NCI-H1417 (cell line): ENCODE measurements at places on chromosomes 6 and 20.

DNA sequence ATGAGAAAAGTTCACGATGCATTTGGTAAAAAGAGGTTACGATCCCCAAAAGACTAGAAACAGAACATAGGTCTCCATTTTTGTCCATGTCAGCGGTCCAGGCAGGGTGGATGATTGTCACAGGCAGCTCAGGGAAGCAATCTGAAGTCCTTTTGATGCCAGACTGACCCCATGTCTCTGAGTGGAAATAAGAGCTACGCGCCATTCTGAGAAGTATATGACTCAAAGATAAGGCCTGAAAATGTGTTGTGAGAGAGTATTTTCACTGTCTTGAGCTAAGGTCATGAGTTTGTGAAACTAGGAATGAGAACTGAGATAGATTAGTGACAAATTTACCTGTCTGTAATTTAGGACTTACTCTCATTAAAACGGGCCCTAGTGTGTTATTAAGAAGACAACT is 69.5 kb downstream of the LYRM4 start:
- DNase-seq: no peak

DNA sequence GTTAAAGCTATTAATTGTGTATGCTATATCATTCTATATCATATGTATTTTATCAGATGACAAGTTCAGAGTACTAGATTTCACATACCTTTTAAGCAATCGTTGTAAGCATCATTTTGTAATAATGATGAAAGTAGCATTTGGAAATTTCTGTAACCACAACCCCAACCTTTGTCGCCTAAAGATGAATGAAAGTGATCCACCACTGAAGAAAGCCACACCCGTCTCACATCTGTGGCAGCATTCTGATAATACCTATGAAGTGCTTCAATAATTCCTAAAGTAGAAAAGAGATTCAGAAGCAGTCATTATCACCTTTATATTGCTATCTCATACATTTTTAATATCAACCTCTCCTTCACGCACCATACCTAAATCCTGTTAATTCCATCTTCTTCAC is 16.6 kb downstream of the ZUP1 start:
- DNase-seq: no peak

DNA sequence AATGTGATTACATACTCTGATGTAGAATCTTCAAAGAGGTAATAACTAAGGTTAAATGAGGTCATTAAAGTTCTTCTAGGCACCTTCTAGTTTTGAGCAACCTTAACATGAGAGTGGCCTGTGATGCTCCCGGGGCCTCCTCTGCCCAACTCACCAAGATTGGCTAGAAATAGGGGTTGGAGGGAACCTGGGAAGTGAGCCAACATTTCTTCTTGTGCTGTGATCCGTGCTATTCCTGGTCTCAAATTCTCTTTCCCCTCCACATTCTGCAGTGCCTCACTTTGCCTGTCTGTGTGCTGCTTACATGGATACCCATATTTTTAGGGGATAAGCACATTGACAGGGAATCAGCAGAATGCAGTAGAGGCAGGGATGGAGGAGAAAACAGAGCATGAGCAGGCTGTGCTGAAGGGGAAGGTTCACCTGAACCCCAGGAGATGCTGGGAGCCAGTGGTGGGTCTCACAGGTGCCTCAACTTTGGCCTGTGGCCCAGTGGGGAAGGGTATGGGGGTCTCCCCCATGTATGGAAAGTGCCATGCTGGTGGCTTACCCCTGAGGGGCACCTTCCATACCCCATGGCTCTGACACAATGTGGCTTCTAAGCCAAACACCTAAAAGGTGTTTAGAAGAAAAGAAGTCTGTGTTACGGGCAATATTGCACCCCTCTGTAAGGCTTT is 164.7 kb upstream of the CHD6 start:
- DNase-seq: no peak

DNA sequence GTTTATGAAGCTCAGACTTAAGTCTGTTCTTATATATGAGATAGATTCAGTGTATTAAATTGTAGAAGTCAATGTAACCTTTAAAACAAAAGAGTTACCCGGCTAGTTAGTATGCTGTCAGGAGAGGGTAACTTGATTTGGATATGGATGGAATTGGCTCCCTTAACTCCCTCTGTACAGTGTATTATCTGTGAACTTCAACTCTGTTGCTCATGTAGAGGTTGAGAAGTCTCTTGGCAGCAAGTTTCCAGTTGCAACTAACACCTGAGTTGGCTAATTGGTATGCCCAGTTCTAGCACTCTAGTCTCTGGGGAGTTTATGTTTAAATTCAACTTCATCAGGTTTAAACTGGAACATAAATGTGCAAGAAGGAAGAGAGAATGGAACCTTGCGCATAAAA is 111.0 kb downstream of the NCOA3 start:
- no peak for DNase-seq

- DNase-seq: no peak
Observed at GRCh38 chr20:56998438-56998837, 268.0 kb downstream of the BMP7 start.

DNA sequence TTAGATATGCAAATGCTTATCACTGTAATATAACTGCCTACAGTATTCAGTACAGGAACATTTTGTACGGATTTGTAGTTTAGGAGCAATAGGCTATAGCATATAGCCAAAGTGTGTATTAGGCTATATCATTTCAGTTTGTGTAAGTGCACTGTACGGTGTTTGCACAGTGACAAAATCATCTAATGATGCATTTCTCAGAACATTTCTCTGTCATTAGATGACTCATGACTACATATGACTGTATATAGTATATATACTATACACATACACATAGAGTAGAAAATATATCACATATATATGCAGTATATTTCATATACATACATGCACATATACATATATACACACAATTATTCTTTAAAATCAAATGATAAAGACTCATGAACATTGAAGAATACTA is 158.4 kb downstream of the PTCHD4 start:
- DNase-seq: no peak

- no peak for DNase-seq
Observed at GRCh38 chr6:25804804-25805203, 27.0 kb downstream of the SLC17A1 start.

DNA sequence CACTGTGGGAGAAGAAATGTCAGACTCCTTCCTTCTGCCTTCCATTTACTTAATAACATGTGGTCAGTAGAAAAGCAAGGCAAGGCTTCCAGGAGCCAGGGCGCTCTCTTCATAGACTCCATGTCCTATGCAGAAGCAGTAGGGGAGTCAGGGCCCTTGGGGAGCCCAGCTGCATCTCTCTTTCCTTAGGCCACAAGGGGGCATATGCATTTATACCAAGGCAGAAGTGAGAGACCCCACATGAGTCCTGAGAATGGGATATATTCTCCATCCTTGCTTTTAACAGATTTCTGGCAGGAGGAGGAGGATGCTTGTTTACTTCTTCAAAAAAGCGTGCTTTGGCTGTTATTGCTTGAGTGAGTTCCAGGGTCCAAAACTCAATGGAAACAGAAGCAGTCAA is 198.5 kb downstream of the HIVEP2 start:
- no peak for DNase-seq

- DNase-seq: no peak
Observed at GRCh38 chr6:33412140-33413009, 1.6 kb downstream of the PHF1 start.

GRCh38 chr6:322259-322930 is 30.1 kb downstream of the DUSP22 start:
- DNase-seq: no peak

DNA sequence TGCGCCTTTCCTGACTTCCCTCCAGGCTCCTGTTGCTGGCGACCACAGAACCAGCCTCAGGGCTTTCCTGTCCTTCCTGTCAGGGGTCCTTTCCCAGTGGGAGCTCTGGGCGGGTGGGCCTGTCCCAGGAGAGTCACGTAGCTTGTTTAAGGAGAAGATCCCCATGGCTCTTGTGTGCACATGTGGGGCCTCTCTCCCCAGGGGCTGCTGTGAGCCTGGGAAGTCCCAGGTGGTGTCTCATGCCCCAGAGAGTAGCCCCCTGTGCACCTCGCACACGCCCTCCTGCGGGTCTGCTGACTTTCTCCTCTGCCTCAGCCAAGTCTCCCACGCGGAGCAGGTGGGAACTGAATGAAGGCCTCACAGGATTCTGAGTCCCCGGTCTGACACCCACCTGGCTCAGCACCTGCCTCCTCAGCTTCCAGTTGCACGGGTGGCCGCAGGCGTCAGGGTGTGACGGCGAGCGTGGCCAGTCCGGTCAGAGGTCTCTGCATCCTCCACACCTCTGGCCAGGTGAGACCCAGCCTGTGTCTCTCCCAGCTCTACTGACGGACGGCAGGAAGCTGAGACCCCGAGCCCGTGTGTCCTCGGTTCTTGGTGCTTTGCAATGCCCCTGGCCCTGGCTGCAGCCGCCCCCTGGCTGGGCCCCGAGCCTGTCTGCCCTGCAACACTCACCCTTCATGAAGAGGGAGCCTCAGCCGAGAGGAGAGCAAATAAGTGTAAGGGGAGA is 5.6 kb upstream of the NKAIN4 start:
- no peak for DNase-seq

GRCh38 chr6:11772109-11772825 is 6.3 kb downstream of the ADTRP start:
- no peak for DNase-seq

DNA sequence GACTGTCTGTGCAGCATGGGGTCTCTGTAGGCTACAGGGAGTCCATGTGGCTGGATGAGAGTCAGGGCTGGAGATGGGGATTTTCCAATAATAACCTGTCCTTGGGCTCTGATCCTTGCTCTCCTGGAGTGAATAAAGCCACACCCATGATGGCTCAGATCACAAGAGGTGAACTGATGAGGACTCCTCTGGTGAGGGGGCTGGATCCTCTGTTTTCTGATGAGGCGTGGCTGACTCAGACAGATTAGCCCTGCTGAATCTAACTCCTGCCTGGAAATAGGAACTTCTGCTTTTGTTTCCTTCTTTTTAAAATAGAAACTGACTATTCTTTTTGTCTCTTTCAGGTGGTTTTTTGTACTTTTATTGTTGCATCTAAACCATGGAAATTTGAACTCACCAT is 27.0 kb downstream of the CST9L start:
- no peak for DNase-seq

DNA sequence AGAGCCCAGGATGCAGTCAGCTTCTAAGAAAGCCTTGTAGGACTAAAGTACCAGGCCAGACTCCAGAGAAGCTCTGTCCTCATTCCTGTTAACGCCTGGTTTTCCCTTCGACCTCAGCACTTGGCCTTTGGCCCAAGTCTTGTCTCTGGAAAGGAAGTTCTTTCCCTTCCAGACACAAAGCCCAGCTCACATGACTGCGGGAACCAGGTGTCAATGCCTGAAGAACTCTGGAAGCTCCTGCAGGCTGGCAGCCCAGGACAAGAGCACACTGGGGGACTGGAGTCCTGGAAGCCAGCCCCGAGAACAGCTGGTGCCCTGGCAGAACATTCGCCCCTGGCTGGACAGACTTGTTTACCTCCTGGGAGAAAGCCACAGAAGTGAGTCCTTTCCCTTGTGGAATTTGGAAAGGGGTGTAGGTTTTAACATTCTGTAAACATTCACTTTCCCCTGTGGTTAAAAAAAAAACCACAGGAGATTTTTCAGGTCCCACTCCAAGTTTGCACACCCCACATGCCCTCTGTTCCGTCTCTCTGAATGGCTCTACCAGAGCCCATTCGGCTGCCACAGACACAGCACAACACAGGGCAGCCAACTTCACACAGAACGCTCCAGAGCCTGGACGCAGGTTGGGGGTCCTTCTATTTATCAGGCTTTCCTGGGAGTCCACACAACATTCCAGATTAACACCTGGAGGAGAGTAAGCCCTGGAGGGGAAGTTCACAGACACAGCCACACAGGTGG is 18.1 kb downstream of the ACSS1 start:
- no peak for DNase-seq

DNA sequence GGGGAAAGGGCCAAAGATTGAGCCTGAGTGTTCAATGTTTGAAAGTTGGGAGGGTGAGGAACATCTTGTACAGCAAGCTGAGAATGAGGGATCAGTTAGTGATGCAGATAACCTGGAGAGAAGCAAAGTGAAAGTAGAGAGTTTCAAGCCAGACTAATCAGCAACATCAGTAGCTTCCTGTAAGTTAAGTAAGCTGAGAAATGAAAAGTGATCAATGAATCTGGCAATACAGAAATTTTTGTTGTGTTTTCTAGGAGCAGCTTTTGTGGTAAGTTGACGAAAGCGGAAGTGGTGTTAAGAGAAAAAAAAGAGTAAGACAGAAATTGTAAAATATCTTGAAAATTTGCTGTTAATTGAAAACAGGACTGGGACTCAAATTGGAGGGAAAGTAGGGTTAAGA is 855.5 kb upstream of the MAP3K7 start:
- no peak for DNase-seq

DNA sequence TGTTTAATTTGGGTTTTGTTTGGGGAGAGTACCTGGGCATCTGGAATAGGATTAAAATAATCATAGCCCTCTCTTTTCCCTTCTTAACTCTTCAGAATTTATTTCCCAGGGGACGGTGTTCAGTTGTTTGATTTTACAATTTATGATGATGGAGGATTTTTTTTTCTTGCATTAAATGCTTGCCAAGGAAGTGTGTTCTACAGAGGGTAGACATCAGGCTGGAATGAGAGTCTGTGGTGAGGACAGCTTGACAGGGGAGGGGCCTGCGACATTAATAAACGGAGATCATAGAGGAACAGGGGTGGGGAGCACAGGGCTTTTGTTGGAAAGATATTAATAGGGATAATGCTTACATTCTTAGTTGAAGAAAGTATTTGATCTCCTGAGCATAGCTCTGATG is 297.5 kb downstream of the CLIC5 start:
- DNase-seq: no peak

DNA sequence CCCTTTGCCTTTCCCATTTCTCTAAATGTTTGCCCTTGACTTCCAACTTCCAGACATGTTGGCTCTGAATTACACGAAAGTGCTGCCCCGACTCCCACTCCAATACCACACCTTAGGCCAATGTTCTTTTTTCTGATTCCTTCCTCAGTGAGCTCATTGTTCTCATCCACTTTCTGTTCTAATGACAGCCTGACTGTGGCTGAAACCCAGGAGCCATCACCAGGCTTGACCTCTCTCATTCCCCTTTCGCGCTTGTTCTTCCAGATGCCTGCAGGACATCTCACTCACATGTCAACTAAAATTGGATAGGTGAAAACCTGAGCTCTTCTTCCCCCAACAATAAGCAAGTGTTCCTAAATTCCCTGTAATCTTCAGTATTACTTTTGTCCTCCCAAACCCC is 40.4 kb downstream of the PTPRK start:
- DNase-seq: no peak

DNA sequence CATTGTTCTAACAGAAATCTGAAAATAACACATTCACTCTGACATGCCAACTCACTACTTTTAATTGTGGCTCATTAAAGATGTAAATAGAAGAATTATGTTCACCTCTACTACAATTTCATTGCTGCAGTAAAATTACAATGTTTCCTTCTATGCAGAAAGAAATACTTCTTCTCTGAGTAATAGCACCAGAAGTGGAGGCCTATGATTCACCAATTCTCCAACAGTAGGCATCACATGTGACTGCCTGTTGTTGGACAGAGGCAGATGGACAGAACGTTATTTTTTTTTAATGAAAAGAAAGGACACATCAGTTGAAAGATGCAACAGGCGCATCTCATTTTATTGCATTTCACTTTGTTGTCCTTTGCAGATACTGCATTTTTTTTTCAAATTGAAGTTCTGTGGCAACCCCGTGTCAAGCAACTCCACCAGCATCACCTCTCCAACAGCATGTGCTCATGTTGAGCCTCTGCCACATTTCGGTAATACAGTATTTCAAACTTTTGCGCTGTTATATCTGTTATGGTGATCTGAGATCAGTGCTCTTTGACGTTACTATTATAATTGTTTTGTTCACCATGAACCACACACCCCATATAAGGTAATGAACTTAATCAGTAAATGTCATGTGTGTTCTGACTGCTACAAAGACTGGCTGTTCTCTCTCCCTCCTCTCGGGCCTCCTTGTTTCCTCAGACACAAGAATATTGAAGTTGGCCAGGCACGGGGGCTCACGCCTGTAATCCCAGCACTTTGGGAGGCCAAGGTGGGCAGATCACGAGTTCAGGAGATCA is 121.4 kb downstream of the ATXN1 start:
- DNase-seq: no peak
